Stimulated activated naive CD8-positive, alpha-beta T cell treated with anti-CD3 and anti-CD28 coated beads, Interleukin-15, Interleukin-2, amounts not matched to agents 100 U/mL and 50 U/mL, for 24 hours (primary cell): ENCODE measurements at places on chromosomes 12 and 14.

DNA sequence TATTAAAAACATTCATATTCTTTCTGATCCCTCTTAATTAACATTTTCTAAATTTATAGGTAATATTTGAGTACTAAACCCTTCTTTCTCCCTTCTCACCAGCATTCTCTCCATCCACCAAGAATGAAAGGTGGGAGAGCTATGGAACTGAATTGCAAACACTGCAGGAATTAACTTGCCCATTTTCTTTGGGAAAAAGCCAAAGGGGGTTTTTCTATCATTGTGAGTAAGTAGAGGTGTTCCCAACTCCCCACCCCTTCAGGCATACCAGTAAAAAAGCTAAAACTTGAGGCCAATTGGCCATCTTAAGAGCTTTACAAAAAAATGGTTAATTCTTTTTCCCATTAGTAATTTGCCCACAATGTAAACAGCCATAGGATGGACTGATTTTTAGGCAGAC lies 23.7 kb downstream of the PCNX1 start:
- DNase-seq, result no peak

DNA sequence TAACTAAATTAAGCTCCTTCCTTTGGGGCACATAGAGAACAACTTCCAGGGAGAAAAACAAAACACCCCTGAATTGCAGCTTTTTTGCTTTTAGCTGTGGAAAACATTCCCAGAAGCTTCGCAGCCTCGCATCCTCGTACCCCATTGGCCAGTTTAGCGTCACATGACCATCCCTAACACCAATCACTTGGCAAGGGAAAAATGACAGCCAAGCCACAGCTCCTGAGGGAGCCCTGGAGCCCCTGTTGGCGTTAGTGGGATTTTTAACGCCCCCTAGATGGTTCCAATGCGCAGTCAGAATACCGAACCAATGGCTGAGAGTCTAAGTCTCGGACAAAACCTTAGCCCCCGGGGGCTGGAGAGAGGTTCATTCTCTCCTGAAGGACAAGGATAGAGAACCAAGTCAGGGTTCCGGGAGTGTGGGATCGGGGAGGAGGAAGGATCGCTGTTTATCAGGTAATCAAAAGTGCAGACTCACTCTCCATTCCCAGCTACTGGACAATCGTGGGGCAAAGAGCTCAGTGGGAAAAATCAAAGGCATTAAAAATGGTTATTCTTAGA lies 135.6 kb upstream of the HIF1A start:
- no peak for DNase-seq

- no peak for DNase-seq
Measured at GRCh38 chr12:19186722-19187661, 57.5 kb downstream of the PLEKHA5 start.

- no peak for DNase-seq
Measured at GRCh38 chr12:5907807-5908206, 37.3 kb downstream of the ANO2 start.

DNA sequence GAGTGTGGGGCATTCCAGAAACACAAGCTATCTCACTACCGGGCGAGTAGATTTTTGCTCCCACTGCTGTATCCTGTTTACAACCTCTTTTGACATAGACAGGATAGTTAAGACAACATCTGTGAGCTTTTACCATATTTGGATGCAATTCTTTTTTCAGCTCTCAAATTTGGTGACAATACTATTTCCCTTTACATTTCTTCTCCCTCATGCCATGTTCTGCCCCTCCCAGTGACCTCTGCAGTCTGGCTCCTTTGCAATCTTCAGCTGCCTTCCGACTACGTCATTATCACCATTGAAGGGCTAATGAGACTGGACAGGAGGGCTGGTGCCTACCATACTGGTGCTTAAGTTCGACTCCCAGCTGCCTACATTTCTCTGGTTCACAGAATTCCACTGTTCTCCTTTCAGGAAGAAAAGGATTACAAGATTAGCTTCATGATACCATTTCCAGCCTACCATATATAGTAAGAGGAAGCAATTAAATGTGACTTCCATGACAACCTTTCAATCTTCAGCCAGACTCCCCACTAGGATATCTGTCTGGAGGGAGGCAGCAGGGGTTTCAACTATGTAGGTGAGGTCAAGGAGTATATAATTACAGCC lies 251.6 kb downstream of the PHLDA1 start:
- DNase-seq, result no peak

DNA sequence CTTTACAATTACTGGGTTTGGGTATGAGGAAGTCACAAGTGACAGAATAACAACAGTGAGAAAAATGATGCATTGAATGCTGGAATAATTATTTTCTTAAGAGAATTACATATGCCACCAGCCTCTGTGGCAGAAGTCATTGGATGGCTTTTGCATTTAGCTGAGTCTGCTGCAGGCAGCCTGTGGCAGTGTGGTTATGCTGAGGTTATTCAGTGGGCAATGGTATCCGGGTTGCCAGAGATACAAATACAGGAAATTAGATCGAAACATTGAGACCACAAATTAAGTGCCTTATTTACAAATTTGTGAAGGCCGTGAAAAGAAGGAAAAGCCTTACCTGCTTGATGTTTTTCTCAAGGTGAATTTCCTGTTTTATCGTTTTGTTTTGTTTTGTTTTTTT lies 1050.0 kb downstream of the GALC start:
- no peak for DNase-seq

DNA sequence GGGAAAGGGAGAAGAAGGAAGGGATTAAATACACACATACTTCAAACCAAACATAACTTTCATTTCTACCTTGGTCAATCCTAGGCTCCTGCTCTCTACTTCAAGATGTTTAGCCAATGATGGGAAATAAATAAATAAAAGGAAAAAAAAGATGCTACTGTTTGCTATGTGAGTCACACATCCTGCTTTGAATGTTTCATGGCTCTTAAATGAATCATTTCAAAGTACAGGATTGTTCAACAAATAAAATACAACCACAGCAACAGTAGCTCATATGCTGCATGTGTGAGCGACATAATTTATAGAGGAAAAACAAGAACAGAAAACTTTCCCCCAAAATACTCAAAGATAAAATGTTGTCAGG lies 54.3 kb upstream of the NPFF start:
- DNase-seq, result no peak

DNA sequence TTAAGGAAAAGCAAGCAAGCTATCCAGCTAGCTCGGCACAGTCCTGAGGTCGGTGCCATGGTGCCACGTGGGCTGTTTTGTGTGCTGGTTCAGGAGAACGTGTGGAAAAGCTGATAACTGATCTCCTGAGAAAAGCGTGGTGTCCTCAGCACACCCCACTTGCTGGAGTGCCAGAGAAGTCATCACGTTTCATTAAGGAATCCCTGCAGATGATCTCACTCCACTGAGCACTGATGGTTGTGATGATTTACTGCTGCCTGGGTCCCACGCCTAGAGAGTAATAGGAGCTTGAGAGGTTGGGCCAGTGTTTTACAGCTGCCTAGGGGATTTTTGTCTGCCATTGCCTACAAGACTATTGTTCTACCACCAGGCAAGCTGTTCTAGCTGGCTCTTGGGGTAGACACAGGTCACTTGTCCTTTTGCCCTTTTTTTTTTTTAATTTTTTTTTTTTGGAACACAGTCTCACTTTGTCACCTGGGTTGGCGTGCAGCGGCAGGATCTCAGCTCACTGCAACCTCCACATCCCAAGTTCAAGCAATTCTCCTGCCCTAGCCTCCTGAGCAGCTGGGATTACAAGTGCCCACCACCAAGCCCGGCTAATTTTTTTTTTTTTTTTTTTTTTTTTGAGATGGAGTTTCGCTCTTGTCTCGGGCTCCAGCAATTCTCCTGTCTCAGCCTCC lies 42.3 kb upstream of the EVL start:
- DNase-seq, result no peak

DNA sequence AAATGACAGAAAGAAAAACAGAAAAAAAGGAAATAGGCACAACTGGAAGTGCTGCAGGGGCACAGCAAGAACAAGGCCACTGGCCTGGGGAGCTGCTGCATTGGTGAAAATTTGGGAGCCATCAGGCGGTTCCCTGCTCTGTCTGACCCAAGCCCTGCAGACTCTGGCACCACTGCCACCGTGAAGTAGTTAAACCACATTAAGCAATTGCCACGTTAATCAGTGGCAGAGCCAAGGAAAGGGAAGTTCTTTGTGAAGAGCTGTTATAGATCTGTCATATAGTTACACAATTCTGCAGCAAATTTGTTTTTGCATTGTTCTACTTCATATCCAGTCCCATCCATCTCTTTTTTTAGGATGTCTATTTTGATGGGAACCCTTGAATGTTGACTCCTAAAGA lies 915.3 kb downstream of the FSCB start:
- no peak for DNase-seq

- no peak for DNase-seq
Measured at GRCh38 chr14:47826809-47827208, 151.4 kb upstream of the MDGA2 start.

DNA sequence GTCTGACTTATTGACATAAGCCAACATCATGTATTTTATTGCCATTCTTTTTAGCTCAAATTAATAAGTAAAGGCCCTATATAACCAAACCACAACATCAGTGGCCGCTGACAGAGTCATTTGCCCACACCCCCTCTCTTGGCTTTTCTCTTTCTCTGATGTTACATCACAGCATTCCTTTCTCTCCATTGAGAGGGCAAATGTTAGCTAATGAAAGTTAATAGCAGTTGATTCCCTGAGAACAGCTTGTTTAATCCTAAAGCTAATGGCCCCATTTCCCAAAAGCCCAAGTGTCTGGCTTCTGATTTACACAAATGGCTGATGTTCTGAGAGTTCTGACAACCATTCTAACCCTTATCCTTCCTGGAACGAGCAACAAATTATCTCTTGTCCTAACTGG lies 308.8 kb downstream of the SNAPC1 start:
- DNase-seq, result no peak

DNA sequence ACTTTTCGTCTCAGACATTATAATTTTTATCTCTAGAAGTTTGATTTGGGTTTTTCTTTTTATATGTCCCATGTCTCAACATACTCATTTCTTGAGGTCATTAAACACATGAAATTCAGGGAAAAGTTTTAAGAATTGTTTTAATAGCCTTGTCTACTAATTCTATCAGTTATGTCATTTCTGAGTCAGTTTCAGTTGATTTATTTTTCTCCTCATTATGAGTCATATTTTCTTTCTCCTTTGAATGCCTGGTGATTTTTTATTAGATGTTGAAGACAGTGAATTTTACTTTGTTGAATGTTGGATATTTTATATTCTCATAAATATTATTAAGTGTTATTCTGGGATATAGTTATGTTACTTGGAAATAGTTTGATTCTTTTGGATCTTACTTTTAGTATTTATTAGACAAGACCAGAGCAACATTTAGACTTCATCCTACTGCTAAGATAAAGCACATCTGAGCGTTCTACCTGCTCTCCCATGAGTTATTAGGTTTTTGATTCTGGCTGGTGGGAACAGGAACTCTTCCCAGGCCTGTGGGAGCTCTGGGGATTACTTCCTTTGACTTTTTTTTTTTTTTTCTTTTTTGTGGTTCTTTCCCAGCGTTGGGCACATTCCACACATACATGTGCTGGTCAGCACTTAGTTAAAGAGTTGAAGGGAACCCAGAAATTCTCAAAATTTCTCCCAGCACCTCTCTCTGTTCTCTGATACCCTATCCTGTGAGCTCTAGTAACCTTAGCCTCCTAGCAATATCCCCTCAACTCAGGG lies 1157.7 kb downstream of the BCL11B start:
- DNase-seq, result no peak

DNA sequence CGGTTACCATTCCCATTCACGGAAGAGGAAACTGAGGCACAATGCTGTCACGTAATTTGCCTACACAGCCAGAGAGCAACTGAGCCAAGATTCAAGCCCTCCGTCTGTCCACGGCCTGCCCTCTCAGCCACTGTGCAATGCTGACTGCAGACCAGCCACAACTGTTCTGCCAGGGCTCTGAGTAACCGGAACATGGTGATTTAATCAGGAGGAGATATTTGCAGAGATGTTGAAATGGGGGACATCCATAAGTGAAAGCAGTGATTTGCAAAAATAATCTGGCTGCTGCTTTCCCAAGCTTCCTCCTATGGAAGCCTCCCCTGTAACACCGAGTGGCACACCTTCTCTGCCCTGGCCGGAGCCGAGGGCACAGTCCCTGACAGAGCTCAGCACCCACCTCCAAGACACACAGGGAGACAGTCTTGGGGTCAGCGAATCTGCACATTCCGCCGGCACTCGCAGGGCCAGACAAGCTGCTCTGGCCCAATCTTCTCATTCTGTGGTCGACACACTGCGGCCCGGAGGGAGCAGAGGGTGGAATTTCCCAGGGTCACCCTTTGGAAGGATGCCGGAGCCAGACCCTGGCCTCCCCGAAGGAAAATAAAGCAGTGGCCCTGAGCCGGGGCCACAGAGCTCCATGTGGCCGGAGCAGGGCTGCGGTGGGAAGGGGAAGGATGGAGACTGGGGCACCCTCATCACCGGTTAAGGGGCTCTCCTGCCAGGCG lies 158.2 kb upstream of the DIO3 start:
- DNase-seq, result no peak

DNA sequence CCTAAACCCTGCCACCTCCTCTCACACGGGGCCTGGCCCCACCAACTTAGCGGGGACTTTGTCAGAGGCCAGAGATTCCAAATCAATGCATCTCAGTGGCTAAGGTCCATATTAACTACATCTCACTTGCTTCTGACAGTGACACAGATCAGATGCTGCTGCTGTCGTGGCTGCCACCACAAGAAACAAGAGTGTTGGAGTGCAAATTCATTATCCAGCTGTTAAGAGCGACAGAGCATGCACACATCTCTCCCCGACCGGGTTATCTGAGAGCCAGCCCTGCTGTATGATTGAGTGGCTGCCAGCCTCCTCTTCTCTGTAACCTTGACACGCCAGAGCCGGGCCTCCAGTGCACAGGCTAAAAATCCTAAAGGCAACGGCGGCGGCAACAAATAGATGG lies 40.2 kb downstream of the SPRING1 start:
- DNase-seq, result no peak

DNA sequence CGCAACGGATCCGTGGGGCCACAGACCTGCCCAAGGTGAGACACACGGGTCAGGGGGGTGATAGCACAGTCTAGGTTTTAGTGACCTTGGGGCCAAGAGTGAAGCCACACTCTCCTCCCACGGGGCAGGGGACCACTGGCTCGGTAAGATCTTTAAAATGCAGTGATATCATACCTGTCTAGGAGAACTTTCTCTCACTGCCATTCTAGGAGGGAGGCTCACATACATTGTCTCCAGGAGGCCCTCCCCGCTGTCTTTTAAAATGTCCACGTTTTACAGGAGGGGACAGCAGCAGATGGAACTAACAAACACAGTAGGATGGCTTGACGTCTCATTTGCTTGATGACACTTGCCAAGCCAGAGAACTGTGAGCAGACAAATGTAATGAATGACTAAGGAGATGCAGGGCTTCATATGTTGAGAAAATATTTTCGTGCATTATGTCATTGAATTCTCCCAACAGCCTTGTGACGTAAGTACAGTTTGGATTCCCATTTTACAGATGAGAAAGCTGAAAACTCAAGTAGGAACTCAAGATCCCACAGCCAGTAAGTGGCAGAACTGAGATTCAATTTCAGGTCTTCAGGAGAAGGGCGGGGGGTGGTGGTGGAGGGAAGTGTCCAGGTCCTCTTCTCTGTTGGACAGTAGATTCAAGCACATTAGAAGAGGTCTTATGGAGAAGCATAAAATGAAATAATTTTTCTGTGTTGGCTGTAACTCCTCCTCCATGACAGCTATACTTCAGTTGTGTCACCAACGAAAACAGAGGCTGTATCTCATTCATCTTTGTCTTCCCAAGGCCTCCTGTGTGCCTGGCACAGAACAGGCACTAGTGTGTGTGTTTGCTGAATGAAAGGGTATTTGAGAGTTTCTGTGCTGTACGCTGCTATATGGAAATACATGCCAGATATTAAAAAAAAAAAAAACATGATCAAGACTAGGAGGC lies 2.1 kb downstream of the VASH1 start:
- no peak for DNase-seq

- no peak for DNase-seq
Measured at GRCh38 chr14:20093442-20093841, 17.1 kb upstream of the OR4K17 start.
